EH (cell line): ENCODE measurements at places on chromosomes 1 and 21.
A peak's percentile ranks its signal among the peaks of the same experiment; 100 is the strongest.

DNA sequence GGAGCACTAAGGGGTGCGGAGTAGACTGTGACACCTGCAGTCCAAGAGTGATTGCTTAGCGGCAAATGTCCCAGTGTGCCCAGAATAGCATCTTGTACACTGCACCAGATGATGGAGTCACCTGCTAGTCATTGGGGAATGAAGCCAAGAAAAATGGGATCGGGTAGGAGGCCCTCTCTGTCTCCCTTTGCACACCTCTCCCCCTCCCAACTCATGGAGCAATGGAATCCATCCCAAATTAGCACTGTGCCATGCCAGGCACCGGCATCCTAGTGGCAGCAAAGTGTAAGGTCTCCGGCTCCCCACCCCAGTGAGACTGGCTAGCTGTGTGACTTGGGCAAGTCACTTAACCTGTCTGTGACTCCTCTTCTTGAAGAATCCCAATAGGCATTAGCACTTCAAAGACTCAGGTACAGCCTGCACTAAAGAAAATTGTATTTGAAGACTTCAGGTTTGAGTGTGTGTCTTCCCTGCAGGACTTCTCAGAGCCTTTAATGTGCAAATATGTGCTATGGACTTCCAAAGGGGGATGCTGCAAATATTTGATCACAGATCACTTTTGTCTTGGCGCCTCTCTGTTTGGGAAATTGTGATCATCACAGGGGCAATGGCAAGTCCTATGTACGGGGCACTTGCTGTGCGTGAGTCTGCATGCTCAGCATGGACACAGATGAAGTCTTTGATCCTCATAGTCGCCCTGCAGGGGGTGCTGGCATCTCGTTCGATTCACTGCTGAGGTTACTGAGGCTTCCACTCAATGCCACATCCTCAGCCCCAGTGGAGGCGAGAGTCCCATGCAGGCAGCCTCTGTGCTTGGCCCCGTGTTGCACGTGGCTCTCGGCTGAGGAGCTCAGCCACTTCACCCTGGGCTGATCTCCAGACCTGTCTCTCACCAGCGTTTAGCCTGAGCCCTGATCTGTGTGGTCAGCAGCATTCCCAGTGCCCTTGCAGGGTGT is 272.9 kb upstream of the C1orf174 start:
- no peak for DNase-seq

GRCh38 chr1:68954841-68955240 is 458.0 kb upstream of the DEPDC1 start:
- DNase-seq: no peak

GRCh38 chr1:246875041-246876026 is 56.4 kb downstream of the AHCTF1 start:
- peak; percentile 89 for DNase-seq

DNA sequence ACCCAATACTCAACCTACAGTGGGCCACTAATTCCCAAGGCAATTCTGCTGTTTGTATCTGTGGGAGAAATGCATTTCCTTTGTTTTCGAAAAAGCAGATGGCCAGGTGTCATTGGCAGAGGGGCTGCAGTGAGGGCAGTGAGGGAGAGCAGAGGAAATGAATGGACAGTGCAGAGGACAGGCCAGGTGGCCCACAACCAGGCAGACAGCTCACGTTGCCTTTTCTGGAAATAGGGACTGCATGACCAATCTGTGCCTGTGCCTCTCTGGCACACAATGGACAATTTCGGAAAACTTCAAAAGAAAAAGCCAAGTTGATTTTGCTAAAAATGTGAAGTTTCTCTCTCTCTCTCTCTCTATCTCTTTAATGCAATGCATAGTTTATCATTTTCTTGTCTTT is 52.6 kb upstream of the ETS2 start:
- DNase-seq: no peak

- no peak for DNase-seq
Observed at GRCh38 chr1:107653005-107653404, 312.0 kb downstream of the VAV3 start.

DNA sequence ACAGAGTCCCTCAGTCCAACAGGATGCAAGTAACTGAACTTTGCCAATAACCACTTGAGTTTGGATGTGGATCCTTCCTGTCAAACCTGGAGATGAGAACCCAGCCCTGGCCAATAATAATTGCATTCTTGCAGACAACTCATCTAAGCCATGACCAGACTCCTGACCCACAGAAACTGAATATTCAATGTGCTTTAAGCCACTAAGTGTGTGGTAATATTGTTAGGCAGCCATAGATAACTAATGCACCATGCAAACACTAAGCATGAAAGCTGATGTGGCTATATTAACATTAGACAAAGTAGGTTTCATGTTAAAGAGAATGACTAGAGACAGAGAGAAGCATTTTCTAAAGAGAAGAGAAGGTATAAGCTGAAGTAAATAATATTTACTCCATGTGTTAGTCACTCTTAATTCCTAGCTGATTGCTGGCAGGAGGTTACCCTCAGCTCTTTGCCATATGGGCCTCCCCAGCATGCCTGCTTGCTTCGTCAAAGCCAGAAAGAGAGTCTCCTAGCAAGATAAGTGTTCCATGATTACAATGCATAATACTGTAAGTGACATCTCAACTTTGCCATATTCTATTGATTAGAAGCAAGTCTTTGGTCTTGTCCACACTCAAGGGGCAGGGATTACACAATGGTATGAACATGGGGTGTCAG is 276.4 kb upstream of the PLXNA2 start:
- peak; percentile 52 for DNase-seq

- peak; percentile 32 for DNase-seq
Observed at GRCh38 chr1:7069931-7070330, 284.7 kb downstream of the CAMTA1 start.

DNA sequence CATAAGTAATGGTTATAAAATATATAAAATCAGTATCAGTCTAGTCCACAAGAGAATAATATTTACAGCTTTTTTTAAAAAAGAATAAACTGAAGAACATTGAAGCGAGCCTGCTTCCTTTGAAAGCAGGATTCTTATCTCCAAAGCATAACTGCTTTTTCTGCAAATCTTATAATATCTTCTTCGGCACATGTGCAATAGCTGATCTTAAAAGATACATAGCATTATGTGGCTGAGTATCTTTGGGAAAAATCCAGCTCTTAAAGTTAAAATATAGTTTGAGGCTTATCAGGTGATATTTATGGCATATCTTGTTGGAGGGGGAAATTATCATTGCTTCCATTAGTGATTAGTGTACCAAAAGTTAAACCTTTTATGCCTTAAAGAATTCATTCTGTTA is 523.9 kb upstream of the ADGRL4 start:
- no peak for DNase-seq

DNA sequence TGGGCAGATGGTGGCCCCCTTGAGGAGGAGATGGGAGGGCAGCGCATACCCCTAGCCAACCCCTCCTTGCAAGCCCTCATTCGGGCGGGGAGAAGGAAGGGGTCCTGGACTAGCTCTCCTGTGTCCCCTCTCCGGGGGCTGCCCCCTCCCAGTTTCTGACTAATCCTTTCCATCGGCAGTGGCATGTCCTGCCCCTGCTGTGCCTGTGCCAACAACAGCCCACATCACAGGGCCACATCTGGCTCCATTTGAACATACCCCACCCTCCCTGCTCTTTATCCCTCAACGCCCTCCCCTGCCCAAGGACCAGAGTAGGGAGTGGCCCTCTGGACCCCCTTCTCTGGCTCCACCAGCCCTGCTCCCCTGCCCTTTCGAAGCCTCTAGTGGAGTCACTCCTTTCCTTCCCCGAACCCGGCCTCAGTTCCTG is 11.0 kb upstream of the LMNA start:
- DNase-seq: peak; percentile 79

DNA sequence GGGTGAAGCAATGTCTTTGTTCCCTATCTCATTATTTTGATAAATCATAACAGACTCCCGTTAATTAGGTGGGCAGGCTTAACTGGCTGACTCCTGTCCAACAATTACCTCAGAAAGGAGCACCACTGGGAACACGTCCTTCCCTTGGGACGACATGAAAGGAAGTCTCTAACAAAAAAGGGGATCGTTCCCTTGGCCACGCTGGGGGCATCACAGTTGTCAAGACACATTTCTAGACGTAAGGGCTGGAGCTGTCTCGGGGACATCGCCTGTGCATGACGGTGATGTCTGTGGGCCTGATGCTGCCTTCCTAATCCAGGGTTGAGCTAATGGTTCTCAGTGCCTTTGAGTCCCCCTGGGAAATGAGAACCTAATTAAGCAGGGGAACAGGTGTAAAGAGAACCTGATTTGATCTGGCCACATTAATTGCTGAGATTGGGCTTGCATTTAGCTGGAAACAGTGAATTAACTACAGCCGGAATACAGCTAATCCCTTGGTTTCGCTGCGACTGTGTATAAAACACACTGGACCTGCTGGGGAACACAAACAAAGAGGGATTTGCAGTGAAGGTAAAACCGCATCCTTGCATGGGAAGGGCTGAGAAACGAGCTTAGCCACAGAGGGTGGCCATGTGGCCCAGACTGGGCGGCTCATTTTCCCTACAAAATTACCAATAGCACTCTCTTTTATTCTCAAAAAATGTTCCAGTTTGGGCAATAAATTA is 111.8 kb downstream of the MRPS6 start:
- no peak for DNase-seq

DNA sequence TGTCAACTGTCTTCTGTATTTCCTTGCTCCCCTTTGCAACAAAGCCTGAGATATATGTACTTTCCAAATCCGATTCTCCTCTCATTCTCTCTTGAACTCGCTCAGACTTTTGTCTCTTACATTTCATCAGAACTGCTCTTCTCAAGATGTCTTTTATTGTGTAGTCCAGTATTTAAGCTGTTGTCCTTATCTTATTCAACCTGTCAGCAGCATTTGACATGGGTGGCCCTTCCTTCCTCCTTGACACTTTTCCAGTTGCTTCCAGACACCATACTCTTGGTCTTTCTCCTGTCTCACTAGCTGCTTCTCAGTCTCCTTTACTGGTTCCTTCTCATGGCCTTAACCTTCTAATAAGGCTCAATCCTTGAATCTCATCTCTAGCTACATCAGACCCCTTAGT is 47.0 kb downstream of the TSNAX start:
- DNase-seq: no peak

DNA sequence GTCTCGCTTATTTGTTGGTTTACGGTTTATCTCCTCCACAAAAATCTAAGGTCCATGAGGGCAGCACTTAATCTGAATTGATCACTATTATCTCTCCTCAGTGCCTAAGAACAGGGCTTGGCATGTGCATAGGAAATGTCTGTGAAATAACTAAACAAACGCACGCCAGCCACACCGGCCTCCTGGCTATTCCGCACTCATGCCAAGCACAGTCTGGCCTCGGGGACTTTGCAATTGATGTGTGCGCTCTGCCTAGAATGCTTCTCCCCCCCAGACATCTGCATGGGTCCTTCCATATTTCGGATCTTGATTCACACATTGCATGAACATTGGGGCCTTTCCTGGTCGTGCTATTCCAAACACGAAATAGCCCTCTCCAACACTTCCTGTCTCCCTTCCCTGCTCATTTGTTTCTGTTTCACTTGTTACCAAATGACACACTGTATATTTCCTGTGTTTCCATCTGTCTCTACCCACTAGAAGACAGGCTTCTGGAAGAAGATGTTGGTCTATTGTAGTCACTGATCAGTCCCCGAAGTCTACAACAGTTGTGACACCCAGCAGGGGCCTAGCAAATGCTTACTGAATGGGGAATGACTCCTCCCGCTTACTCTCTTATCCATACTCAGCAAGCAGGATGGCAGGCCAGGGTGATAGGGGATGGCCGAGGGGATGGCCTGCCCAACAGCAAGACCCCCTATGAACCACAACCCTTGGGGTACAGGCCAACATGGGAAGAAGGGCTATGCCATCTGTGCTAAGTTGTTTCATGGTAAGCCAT is 93.9 kb downstream of the GLIS1 start:
- no peak for DNase-seq

GRCh38 chr1:231442735-231443134 is 20.6 kb upstream of the EGLN1 start:
- peak; percentile 47 for DNase-seq

- no peak for DNase-seq
Observed at GRCh38 chr1:234675572-234675971, 65.6 kb upstream of the IRF2BP2 start.

GRCh38 chr1:89724369-89725010 is 91.6 kb downstream of the LRRC8C start:
- no peak for DNase-seq

DNA sequence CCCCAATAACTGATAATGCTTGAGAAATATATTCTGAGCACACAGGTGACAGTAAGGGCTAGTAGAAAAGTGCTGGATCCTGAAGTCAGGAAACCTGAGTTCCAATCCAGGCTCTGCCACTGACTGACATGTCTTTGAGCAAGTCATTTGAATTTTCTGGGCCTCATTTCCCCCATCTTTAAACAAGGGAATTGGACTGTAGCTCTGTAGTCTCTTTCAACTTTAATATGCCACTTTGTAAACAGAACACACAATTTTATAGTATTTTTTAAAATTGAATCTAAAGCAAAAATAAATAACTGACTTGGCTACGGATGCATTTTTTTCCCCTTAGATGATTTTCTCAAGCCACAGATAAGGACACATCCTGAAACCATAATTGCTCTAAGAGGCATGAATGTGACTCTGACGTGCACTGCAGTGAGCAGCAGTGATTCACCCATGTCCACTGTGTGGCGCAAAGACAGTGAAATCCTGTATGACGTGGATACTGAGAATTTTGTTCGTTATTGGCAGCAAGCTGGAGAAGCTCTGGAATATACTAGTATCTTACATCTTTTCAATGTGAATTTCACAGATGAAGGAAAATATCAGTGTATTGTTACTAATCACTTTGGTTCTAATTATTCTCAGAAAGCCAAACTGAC is 37.0 kb downstream of the LRIG2 start:
- peak; percentile 96 for DNase-seq

- no peak for DNase-seq
Observed at GRCh38 chr21:42214921-42215320, 4.0 kb upstream of the ABCG1 start.

DNA sequence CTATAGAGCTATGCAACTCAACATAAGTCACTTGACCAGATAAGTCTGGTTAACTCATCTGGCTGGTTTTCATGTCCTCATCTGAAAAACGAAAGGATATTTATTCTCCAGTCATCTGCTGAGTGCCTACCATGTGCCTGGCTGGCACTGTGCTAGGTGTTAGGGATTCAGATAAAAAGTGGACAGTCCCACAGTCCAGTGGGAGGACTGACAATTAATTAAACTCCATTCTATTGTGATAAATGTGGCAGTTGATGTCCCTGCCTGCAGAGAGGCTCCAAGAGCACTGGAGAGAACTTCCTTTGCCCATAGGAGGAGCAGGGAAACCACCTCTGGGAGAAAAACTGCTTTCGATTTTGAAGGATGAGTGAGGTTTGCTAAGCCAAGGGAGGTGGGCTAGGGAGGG is 5.4 kb downstream of the NUAK2 start:
- no peak for DNase-seq
